ENCODE measurements at places on chromosomes 5 and 9.

- no peak for DNase-seq
These were observed 78.3 kb upstream of the NEK6 start for GRCh38 chr9:124179196-124180071.

DNA sequence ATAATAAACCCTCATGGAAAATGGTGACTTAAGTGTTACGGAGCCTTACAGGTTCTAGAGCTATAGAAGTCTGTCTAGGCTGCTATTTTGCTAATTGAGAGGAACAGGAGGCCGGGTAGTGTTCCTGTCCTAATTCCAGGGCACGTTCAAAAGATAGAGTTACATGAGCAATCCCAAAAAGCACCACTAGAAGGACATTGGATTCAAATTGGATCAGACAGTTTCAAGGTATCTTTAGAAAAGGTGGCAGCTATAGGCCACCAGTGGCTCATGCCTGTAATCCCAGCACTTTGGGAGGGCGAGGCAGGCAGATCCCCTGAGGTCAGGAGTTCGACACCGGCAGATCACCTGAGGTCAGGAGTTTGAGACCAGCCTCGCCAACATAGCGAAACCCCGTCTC is 458.8 kb downstream of the TMEM232 start:
- DNase-seq = no peak

- DNase-seq = no peak
These were observed 23.1 kb downstream of the ANP32B start for GRCh38 chr9:98006127-98006796.

- DNase-seq = no peak
These were observed 26.4 kb downstream of the TNFAIP8 start for GRCh38 chr5:119382169-119382568.
